ENCODE measurements at places on chromosomes 1 and 21.

DNA sequence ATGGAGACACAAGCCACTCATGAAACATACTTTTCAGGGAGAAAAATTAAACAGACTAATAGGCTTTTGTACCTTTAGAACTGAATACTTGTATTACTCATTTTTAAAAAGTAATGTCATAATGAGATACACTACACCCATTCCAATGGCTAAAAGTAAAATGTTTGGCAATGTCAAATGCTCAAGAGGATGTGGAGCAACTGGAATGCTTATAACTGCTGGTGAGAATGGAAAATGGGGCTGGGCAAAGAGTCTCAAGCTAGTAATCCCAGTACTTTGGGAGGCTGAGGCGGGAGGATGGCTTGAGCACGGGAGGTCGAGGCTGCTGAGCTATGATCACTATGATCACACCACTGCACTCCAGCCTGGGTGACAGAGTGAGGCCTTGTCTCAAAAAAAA lies 86.3 kb downstream of the NKAIN1 start:
- no peak for DNase-seq

GRCh38 chr1:61441723-61442262 lies 283.1 kb downstream of the TM2D1 start:
- DNase-seq = no peak

- DNase-seq = no peak
Measured at GRCh38 chr1:53837646-53837923, 511 bp downstream of the NDC1 start.

- DNase-seq = no peak
Measured at GRCh38 chr1:45326627-45327623, at the start of gene HPDL. HPDL (plus strand) TSS chr1:45326895; CDS start chr1:45327149, 254 bp downstream.

DNA sequence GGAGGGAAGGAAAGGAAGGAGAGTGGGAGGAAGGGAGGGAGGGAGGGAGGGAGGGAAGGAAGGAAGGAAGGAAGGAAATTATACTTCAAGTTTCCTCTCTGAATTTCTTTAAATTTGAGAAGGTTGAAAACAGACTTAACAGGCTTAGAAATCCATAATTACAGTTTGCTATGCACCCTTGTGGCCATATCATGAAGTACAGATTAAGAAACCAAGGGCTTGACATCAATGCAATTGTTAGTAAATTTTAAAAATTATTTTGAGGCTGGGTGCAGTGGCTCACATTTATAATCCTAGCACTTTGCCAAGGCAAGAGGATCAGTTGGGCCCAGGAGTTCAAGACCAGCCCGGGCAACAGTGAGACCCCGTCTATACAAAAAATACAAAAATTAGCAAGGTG lies 14.4 kb downstream of the ANP32E start:
- no peak for DNase-seq

Measured in RWPE2 (cell line).